ENCODE measurements at places on chromosomes 4 and X.

- no peak for DNase-seq
These were observed 1.2 kb downstream of the PRKX start for GRCh38 chrX:3712051-3712869.

GRCh38 chr4:147735413-147736301, 3.8 kb downstream of the ARHGAP10 start:
- DNase-seq: no peak

DNA sequence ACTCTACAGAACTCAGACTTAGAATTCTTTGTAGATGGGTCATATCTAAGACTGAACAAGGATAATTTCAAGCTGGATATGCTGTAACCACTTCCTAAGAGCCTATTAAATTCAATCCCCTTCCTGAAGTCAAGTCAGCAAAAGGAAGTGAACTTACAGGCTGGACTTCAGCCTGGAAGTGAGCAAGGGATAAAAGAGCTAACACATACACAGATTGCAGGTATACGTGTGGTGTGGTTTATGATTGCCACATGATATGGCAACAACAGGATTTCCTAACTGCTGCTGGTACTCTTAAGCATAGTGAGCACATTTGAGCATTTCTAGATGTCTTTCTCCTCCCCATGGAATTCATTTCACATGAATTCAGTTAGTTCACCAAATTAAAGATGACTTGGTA, 38.2 kb upstream of the UXT start:
- no peak for DNase-seq

GRCh38 chr4:186216465-186217024, 10.8 kb upstream of the KLKB1 start:
- no peak for DNase-seq

DNA sequence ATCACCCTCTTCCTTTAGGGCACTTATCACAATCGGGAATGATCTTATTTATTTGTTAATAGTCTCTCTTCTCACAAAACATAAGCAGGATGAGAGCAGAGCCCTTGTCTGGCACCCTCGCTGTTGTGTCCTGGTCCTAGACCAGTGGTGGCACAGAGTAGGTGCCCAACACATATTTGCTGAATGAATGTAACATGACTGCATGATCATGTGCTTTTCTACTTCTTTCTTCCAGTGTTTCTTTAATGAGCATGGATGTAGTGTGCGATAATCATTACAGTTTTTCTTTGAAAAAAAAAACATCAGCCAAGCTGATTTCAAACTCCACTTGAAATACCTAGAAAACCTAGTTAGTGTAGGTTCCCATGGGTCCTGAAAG, 164.1 kb downstream of the CHIC2 start:
- no peak for DNase-seq

- no peak for DNase-seq
These were observed 39.6 kb downstream of the DDX60L start for GRCh38 chr4:168440442-168441264.

DNA sequence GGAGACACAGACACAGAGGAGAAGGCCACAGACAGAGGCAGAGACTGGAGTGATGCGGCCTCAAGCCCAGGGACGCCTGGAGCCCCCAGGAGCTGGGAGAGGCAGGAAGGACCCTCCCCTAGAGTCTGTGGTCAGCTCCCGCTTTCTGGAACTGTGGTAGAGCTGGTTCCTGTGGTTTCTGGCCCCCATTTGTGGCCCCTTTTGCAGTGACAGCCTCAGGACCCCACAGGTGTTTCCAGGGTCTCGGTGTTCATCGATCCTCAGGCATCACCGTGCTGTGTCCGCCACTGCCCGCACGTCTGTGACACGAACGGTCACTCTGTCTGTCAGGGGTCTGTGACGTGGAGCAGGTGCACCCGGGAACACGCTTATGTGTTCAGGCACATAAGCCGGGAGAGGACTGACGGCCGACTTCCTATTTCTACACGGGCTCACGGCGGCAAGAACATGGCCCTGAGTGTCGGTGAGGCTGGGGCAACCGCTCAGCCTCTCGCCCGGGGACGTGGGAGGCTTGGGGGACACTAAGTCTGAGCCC, 7.9 kb downstream of the GTPBP6 start:
- DNase-seq: no peak

DNA sequence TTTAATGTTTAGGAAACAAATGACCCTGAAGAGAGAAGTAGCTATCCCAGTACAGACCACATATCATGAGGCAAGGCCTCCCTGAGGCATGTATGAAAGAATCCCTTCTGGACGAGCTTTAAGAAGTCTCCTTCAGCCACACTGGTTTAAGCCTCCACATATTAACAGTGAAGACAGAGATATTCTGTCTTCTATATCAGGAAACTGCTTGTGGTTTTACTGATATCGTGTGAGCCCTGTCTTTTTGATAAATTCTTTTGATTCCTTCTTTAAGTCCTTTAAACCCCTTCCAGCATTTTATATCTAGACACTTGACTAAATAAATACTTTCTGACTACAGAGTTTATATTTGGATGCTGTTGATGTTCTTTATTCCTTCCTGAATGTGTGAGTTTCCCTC, 45.9 kb upstream of the GPC4 start:
- DNase-seq: no peak

- no peak for DNase-seq
These were observed 72.5 kb downstream of the GNL3L start for GRCh38 chrX:54602563-54602962.

- DNase-seq: no peak
These were observed at the start of gene GLRB for GRCh38 chr4:157075811-157076577. TSS of gene GLRB (plus strand) at chr4:157076150. CDS start at chr4:157078025, 1,875 bp downstream.

DNA sequence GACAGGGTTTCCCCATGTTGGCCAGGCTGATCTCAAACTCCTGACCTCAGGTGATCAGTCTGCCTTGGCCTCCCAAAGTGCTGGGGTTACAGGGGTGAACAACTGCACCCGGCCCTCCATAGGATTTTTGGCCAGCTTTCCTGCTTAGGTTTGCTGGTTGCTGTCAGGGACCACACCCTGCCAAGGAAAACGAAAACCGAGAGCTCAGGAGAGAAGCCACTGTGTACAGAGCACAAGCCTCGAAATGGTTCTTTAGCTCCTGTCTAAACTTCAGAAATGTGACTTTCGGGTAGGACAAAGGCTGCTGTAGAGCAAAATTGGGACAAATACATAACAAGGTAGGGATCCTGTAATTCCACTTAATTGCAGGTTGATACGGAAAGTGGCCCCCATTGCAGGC, 146.3 kb upstream of the ATP6AP2 start:
- DNase-seq: no peak

GRCh38 chrX:49192722-49193328, 6.7 kb upstream of the PRICKLE3 start:
- DNase-seq: no peak

DNA sequence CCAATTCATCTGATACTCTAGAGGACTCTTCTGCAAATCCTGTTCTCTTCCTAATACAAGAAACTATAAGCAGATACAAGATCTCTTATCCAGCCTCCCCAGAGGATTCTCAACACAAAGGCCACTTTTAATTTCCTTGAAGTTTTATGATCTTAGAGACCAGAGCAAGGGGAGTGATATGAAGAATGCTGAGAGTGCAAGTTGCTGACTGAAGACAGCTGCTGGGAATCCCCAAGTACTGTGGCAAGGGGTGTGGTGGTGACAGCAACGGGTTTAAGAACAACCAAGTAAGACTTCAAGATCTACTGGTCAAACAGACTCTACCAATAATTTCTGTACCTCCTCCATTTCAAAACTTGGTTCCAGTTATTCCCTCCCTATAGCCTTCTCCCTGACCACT, 7.0 kb downstream of the AMMECR1 start:
- no peak for DNase-seq

DNA sequence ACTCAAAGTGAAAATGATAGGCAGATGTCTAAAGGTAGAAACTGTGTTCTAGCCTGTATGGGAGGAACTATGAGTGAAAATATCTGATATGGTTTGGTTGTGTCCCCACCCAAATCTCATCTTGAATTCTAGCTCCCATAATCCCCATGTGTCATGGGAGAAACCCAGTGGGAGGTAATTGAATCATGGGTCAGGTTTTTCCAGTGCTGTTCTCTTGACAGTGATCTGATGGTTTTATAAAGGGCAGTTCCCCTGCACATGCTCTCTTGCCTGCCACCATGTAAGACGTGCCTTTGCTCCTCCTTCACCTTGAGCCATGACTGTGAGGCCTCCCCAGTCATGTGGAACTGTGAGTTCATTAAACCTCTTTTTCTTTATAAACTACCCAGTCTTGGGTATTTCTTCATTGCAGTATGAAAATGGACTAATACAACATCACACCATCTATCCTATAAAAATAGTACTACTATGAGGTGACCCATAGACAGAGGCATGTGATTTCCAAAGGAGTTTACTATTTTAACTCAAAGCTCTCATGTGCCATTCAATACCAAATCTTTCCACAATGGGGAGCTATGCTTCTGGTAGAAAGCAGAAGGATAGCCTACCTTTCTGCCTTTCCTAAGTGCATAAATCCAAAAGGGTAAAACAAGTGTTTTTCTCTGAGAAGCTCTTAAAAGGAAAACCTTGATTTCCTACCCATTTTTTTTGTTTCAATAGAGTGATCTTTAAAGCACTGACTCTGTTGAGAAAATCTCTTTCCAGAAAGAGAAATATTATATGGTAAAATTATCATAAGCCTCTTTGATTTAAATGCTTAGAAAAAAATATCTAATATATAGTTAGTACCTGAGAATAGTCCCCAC, 38.8 kb downstream of the SEC31A start:
- no peak for DNase-seq

- no peak for DNase-seq
These were observed 85.4 kb downstream of the PHKA2 start for GRCh38 chrX:18898492-18898891.

- DNase-seq: no peak
These were observed 18.2 kb downstream of the HOPX start for GRCh38 chr4:56662782-56663468.

GRCh38 chr4:148287111-148287510, 155.1 kb downstream of the NR3C2 start:
- no peak for DNase-seq

- no peak for DNase-seq
These were observed 168.8 kb downstream of the RCHY1 start for GRCh38 chr4:75345423-75345822.

DNA sequence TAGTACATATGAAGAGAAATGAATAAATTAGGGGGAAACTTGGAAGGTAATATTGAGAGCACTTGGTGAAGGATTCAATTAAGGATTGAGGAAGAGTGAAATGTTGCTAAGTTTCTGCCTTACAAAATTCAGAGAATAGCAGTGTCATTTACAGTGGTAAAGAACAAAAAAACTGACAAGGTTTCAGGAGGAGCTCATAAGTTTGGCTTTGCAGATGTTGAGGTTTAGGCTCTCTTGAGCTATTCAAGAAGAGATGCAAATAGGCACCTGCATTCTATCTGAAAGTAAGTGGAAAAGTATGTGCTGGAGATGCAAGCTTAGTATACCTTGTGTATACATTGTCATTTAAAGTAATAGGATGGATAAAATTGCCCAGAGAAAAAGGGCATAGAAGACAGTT, 22.3 kb upstream of the EMCN start:
- DNase-seq: no peak

- DNase-seq: no peak
These were observed 16.1 kb downstream of the DAPP1 start for GRCh38 chr4:99832758-99833157.

DNA sequence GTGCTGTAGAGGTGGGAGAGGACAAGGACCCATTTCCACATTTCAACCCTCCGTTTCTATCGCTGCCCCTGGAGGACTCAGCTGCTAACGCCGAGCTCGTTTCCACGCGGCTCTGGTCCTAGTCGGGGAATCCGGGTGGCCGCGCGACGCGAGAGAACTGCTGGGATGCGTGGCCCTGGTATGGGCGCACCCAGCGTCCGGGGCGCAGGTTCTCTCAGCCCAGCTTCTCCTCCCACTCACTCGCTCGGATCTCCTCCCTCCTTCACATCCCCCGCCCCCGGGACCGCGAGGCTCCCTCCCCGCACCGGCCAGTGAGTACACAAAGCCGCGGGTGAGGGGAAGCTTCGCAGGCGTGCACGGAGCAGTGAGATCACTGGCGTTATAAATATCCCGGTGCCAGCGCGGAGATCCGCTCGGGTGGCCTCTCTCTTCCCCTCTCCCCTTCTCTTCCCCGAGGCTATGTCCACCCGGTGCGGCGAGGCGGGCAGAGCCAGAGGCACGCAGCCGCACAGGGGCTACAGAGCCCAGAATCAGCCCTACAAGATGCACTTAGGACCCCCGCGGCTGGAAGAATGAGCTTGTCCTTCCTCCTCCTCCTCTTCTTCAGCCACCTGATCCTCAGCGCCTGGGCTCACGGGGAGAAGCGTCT, at the start of gene FGF5:
TSS of gene FGF5 (plus strand) at position 412 of the 649 bp plus-strand sequence. CDS start at position 573, 161 bp downstream.
- DNase-seq: no peak

GRCh38 chr4:26764231-26764630, 96.4 kb upstream of the STIM2 start:
- no peak for DNase-seq

DNA sequence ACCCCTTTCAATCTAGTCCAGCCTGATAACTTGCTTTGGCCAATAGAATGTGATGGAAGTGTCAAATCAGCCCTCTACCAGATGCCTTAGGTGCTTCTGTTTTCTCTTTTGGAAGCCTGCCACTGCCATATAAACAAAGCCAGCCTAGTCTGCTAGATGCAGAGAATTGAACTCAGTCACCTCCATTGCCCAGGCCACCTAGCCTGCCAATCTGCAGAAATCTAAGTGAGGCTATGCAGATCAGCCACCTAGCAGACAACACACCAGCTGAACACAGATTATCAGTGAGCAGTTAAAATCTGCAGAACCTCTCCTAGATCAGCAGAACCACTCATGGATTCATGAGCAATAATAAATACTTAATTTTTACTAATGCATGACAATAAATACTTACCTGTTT, 1108.2 kb downstream of the PCDH18 start:
- DNase-seq: no peak

GRCh38 chr4:158397781-158398180, 123.9 kb upstream of the RXFP1 start:
- no peak for DNase-seq

- DNase-seq: peak; percentile 17
These were observed 280.3 kb downstream of the INPP4B start for GRCh38 chr4:142565771-142566170.

- no peak for DNase-seq
These were observed 201.0 kb upstream of the STK26 start for GRCh38 chrX:131821945-131822622.

- no peak for DNase-seq
These were observed 304.7 kb upstream of the DIAPH2 start for GRCh38 chrX:96379951-96380350.

GRCh38 chr4:150258569-150258968, 180.3 kb downstream of the DCLK2 start:
- DNase-seq: no peak

GRCh38 chrX:25178555-25178954, 162.8 kb upstream of the ARX start:
- no peak for DNase-seq

DNA sequence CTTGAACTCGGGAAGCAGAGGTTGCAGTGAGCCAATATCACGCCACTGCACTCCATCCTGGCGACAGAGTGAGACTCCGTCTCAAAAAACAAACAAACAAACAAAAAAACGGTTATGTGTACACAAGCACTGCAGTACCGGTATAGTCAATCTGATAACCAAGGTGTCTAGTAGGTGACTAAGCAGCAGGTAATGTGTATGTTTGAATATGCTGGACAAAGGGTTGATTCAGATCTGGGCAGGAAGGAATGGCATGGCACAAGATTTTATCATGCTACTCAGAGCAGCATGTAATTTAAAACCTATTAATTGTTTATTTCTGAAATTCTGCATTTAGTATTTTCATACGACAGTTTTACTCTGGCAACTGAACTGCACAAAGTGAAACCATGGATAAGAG, 41.7 kb downstream of the MAGEC1 start:
- DNase-seq: no peak
